ENCODE measurements at places on chromosomes 2 and 18. TPM values are rescaled to one million over a fixed set of nuclear protein-coding genes. Genes with fewer than 3 reads are reported as not detected.
A peak's percentile ranks its signal among the peaks of the same experiment; 100 is the strongest.

GRCh38 chr2:121086450-121086849 lies 198.6 kb downstream of the TFCP2L1 start:
- DNase-seq: no peak

DNA sequence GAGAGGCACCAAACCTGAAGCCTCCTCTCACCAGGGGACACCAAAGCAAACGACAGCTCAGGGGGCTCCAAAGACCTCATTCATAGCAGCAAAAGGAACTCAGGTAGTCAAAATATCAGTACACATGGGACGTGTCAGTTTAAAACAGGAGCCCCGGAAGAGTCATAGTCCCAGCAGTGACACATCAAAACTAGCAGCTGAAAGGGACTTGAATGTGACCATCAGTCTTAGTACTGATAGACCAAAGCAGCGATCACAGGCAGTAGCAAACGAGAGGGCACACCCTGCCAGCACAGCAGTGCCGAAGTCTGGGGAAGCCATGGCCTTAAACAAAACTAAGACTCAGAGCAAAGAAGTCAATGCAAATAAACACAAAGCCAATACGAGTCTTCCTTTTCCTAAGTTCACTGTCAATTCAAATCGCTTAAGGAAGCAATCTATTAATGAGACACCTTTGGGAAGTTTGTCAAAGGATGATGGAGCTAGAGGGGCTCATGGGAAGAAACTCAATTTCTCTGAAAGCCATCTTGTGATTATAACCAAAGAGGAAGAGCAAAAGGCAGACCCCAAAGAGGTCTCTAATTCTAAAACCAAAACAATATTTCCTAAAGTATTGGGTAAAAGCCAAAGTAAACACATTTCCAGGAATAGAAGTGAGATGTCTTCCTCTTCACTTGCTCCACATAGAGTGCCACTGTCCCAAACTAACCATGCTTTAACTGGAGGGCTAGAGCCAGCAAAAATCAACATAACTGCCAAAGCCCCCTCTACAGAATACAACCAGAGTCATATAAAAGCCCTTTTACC lies 1.2 kb downstream of the GALNT5 start:
- peak; percentile 63 for DNase-seq

DNA sequence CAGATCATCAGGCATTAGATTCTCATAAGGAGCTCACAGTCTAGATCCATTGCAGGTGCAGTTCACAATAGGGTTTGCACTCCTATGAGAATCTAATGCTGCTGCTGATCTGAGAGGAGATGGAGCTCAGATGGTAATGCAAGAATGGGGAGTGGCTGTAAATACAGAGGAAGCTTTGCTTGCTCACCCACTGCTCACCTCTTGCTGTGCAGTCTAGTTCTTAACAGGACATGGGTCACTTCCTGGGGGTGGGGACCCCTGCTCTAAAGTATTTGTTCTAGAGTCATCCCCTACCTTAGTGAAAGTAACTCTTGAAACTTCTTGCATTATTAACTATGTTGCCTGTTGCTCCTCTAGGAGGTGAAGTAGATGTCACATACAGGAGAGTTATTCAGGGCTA lies 171.3 kb upstream of the PARD3B start:
- DNase-seq: no peak

Gene ITPRIPL1
- 0.29 TPM for total RNA-seq

GRCh38 chr2:29014811-29015421 lies 33.8 kb downstream of the TOGARAM2 start:
- DNase-seq: peak; percentile 78

Gene ANKRD62
- not detected for total RNA-seq

Gene SCYGR4
- not detected for total RNA-seq

Gene ME2
- 21.8 TPM for total RNA-seq

- DNase-seq: no peak
Observed at GRCh38 chr2:75007061-75007460, 48.6 kb downstream of the POLE4 start.
